Breast epithelium (tissue), 4 donors: ENCODE measurements at places on chromosomes 13 and 19. TPM values are rescaled to one million over a fixed set of nuclear protein-coding genes. Genes with fewer than 3 reads are reported as not detected.

NECTIN2 gene
- 28.0 TPM for total RNA-seq

KLHL1 gene
- not detected for total RNA-seq

ZNF667 gene
- 10.0 TPM for total RNA-seq

RASAL3 gene
- total RNA-seq = 3.4 TPM

MYO1F gene
- total RNA-seq = 8.5 TPM

DPF1 gene
- total RNA-seq = not detected

GRCh38 chr13:94705081-94706030 lies 7.0 kb downstream of the SOX21 start:
- no peak for DNase-seq
- no peaks in the 10 kb centered on the region for H3K36me3 ChIP-seq
- H3K4me3 ChIP-seq = no peak overlapping the region
- no peak overlapping the region for H3K27ac ChIP-seq

GRCh38 chr19:34366738-34367623 lies 2.0 kb downstream of the GPI start:
- DNase-seq = no peak
- H3K4me1 ChIP-seq = no peaks in the 10 kb centered on the region
- H3K27ac ChIP-seq = no peak overlapping the region
- no peak overlapping the region for H3K4me3 ChIP-seq
- no peaks in the 10 kb centered on the region for H3K36me3 ChIP-seq
- H3K27me3 ChIP-seq = no peaks in the 10 kb centered on the region

DNA sequence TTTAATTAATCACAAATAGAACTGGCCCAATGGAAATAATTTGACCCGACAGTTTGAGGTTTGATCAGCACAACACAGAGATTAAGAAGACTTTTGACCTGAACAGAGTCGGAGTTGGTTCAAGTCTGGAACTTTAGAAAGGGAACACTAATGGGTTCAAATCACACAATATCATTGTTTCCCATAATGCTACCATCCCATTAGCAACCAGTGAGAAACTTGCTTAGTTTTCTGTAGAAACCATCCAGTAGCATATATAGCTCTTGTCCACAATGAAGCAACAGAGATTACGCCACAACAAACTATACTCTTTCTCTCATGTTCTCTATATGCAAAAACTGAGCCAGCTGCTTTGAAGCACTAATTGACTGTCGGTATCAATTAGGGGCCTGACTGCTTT lies 376.9 kb upstream of the SPRY2 start:
- no peak overlapping the region for H3K4me3 ChIP-seq
- no peaks in the 10 kb centered on the region for H3K27me3 ChIP-seq
- H3K36me3 ChIP-seq = no peaks in the 10 kb centered on the region
- DNase-seq = no peak

- no peaks in the 10 kb centered on the region for H3K36me3 ChIP-seq
- H3K4me1 ChIP-seq = no peaks in the 10 kb centered on the region
- H3K27ac ChIP-seq = peak overlapping the region; percentile 89
- DNase-seq = no peak
- peak overlapping the region; percentile 97 for H3K4me3 ChIP-seq
Observed at GRCh38 chr19:16325161-16325527, 518 bp downstream of the KLF2 start.

DNA sequence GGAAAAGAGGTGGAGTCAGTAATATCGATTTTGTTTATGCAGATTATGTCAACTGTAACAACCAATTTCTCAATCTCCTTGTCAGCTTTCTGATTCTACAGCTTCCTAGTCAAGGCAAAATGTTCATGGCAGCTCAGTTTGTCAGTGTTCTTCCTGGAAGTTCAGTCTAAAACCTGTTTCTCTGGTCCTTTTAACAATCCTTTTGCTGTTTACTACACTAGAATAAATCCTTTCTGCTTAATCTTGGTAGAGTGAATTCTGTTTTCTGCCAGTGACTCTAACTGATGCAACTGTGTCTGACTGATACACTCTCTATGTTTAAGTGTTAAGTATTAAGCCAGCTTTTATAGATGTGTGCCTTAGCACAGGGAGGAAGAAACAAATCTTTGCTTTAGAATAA lies 516.9 kb upstream of the KLF12 start:
- H3K27ac ChIP-seq = no peak overlapping the region
- no peaks in the 10 kb centered on the region for H3K36me3 ChIP-seq
- no peak for DNase-seq
- no peaks in the 10 kb centered on the region for H3K27me3 ChIP-seq

GRCh38 chr13:94345374-94346195 lies 133.9 kb downstream of the DCT start:
- H3K27ac ChIP-seq = no peak overlapping the region
- no peaks in the 10 kb centered on the region for H3K4me1 ChIP-seq
- no peak overlapping the region for H3K4me3 ChIP-seq

- no peaks in the 10 kb centered on the region for H3K4me1 ChIP-seq
- H3K27ac ChIP-seq = no peak overlapping the region
- DNase-seq = no peak
- H3K36me3 ChIP-seq = no peaks in the 10 kb centered on the region
- H3K4me3 ChIP-seq = no peak overlapping the region
- no peaks in the 10 kb centered on the region for H3K27me3 ChIP-seq
Observed at GRCh38 chr19:36266375-36266961, 51.6 kb downstream of the ZNF146 start.

DNA sequence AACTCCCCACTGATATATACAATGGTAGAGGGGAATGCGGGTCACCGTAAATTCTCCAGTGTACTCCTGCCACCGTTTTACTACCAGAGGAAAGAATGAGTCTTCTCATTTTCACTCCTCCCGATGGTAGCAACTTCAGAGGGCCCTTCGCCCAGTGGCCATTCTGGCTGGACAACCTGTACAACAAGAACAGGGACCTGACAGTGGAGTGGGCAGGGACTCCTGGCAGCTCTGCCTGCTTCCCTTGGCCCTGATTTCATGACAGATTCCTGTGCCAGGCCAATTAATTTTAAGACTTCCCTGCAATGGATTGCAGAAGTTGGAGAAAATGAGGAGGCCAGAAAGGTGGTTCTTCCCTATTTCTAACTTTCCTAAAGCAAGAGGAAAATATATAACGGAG lies 148.9 kb downstream of the GPC6 start:
- no peak overlapping the region for H3K4me3 ChIP-seq
- H3K27me3 ChIP-seq = no peaks in the 10 kb centered on the region
- DNase-seq = no peak
- no peaks in the 10 kb centered on the region for H3K4me1 ChIP-seq
- no peaks in the 10 kb centered on the region for H3K36me3 ChIP-seq

DNA sequence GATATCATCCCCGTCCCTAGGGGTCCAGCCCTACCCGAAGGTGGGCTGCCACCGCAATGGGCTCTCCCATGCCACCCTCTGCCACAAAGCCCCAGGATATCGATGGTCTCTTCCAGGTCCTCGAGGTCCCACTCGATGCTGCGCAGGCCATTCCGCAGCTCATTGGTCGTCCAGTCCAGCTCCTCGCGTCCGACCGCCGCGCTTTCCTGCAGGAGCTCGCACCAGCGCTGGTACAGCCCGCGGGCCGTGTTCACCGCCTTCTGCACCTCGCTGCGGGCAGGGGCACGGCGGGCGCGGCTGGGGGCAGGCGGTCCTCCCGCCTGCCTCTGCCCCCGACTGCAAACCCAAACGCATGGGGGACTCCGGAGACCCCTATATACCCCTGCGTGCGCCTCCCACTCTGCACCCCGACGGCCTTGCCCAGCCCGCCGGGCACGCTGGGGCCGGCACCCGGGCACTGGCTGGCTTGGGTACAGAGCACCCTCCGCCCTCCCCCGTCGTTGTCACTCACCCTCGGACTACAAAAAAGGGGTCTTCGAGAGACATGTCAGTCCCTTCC lies 468 bp downstream of the STX10 start:
- no peaks in the 10 kb centered on the region for H3K27me3 ChIP-seq
- peak overlapping the region; percentile 99 for H3K27ac ChIP-seq
- peak; percentile 32 for DNase-seq
- no peaks in the 10 kb centered on the region for H3K36me3 ChIP-seq

- H3K4me3 ChIP-seq = no peak overlapping the region
- no peak for DNase-seq
- H3K36me3 ChIP-seq = no peaks in the 10 kb centered on the region
Observed at GRCh38 chr13:24564881-24565280, 52.3 kb upstream of the PARP4 start.

- H3K4me1 ChIP-seq = no peaks in the 10 kb centered on the region
- H3K4me3 ChIP-seq = no peak overlapping the region
- no peak for DNase-seq
- H3K27ac ChIP-seq = no peak overlapping the region
- H3K27me3 ChIP-seq = no peaks in the 10 kb centered on the region
Observed at GRCh38 chr13:48138270-48138669, 43.4 kb upstream of the MED4 start.

GRCh38 chr19:58009666-58010301 lies 7.2 kb upstream of the ZNF606 start:
- peak overlapping the region; percentile 96 for H3K27ac ChIP-seq
- peak overlapping the region; percentile 79 for H3K4me3 ChIP-seq
- peaks cover 7% of the 10 kb centered on the region for H3K36me3 ChIP-seq
- DNase-seq = peak; percentile 90

GRCh38 chr19:5225486-5226345 lies 114.9 kb downstream of the PTPRS start:
- H3K27ac ChIP-seq = no peak overlapping the region
- no peaks in the 10 kb centered on the region for H3K27me3 ChIP-seq
- DNase-seq = no peak
- no peaks in the 10 kb centered on the region for H3K4me1 ChIP-seq
- no peaks in the 10 kb centered on the region for H3K36me3 ChIP-seq

GRCh38 chr13:58955546-58956385 lies 1208.0 kb downstream of the DIAPH3 start:
- H3K4me1 ChIP-seq = no peaks in the 10 kb centered on the region
- no peaks in the 10 kb centered on the region for H3K27me3 ChIP-seq
- no peak for DNase-seq
- H3K36me3 ChIP-seq = no peaks in the 10 kb centered on the region
- H3K4me3 ChIP-seq = no peak overlapping the region

GRCh38 chr13:31887286-31887685 lies 144.3 kb upstream of the FRY start:
- H3K27me3 ChIP-seq = no peaks in the 10 kb centered on the region
- H3K4me1 ChIP-seq = no peaks in the 10 kb centered on the region
- no peak overlapping the region for H3K27ac ChIP-seq
- no peak for DNase-seq
- H3K4me3 ChIP-seq = no peak overlapping the region

DNA sequence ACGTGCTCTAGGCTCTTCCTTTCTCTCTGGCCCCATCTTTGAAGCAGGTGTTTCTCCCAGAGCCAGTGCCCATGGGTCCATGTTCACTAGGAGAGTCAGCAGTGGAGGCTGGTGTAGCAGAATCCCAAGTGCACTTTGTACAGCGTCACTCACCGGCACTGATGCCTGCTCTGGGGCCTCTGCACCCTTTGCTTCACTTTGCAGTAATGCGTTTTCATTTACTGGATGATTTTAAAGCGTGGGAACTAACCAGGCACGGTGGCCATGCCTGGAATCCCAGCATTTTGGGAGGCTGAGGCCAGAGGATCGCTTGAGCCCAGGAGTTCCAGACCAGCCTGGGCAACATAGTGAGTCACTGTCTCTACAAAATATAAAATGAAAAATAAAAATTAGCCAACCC lies 30.7 kb downstream of the SLC25A42 start:
- DNase-seq = no peak
- no peak overlapping the region for H3K27ac ChIP-seq
- no peaks in the 10 kb centered on the region for H3K36me3 ChIP-seq
- no peaks in the 10 kb centered on the region for H3K27me3 ChIP-seq
- H3K4me3 ChIP-seq = no peak overlapping the region
- H3K4me1 ChIP-seq = no peaks in the 10 kb centered on the region

GRCh38 chr19:29837448-29837981 lies 25.7 kb downstream of the CCNE1 start:
- no peak for DNase-seq
- H3K4me1 ChIP-seq = no peaks in the 10 kb centered on the region
- no peak overlapping the region for H3K27ac ChIP-seq

- no peaks in the 10 kb centered on the region for H3K36me3 ChIP-seq
- peaks cover 73% of the 10 kb centered on the region for H3K4me1 ChIP-seq
- no peak for DNase-seq
- peak overlapping the region; percentile 69 for H3K27ac ChIP-seq
- H3K27me3 ChIP-seq = no peaks in the 10 kb centered on the region
Observed at GRCh38 chr19:13062317-13062716, 40.3 kb downstream of the LYL1 start.

GRCh38 chr19:12938779-12939601 lies 581 bp downstream of the CALR start:
- H3K27ac ChIP-seq = peak overlapping the region; percentile 96
- peaks cover 4% of the 10 kb centered on the region for H3K36me3 ChIP-seq
- H3K27me3 ChIP-seq = no peaks in the 10 kb centered on the region
- H3K4me1 ChIP-seq = peaks cover 9% of the 10 kb centered on the region
- H3K4me3 ChIP-seq = peak overlapping the region; percentile 92

GRCh38 chr19:2810141-2811091 lies 9.3 kb upstream of the ZNF554 start:
- no peaks in the 10 kb centered on the region for H3K4me1 ChIP-seq
- H3K36me3 ChIP-seq = no peaks in the 10 kb centered on the region
- H3K4me3 ChIP-seq = no peak overlapping the region
- H3K27me3 ChIP-seq = no peaks in the 10 kb centered on the region
- no peak overlapping the region for H3K27ac ChIP-seq
